Activated CD4-positive, alpha-beta T cell treated with anti-CD3 and anti-CD28 coated beads, Interleukin-2, amount 50 U/mL, for 24 hours (primary cell): ENCODE measurements at places on chromosomes 3 and 15.

- DNase-seq = no peak
These were observed 132.8 kb upstream of the GADL1 start for GRCh38 chr3:31027191-31027761.

DNA sequence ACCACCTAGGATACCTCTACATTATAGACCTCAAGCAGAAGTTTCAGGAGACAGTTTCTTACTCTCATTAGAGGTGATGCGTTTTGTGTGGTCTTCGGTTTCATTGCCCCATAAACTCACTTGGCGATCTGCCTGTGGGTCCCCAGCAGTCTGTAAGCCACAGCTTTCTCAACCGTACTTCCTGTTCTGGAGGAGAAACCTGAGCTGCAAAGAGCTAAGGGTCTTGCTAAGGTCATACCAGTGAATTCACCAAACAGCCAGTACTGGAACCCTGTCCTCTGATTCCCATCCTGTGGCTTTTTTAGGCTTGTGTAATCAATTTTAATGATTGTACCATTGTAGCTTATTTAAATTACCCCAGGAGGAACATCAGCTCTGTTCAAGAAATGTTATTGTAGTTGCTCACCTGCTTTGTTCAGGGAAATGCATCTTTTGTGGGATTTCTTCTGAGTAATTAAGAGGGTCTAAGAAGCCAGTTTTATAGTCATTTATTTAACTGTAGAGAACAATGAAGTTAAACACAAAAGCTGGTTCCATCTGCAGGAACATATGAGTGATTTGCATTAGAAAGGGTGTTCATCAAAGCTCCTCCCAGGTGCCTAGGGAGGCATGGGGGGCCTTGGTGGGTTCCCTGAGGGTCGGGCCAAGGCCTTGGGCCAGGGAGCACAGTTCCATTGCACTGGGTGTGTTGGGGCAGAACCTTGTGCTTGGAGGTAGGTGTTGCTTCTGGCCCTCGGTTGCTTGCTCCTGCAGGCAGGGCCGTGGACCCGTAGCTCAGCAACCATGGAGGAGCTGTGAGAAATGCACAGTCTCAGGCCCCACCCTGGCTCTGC lies 69.6 kb downstream of the APBA2 start:
- DNase-seq = no peak

- DNase-seq = no peak
These were observed 35.5 kb downstream of the IL5RA start for GRCh38 chr3:3074551-3075257.

GRCh38 chr3:195696632-195697278 lies 24.0 kb upstream of the MUC20 start:
- DNase-seq = no peak

GRCh38 chr3:159239059-159239458 lies 437.2 kb downstream of the MFSD1 start:
- no peak for DNase-seq

DNA sequence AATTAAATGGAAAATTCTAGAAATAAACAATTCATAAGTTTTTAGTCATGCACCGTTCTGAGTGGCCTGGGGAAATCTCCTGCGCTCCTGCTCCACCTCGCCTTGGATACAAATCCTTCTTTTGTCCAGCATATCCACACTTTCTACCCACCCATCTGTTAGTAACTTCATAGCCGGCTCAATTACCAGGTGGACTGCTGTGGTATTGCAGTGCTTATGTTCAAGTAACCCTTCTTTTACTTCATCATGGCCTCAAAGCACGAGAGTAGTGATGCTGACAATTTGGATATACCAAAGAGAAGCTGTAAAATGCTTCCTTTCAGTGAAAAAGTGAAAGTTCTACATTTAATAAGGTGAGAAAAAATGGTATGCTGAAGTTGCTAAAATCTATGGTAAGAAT lies 142.3 kb upstream of the CHL1 start:
- no peak for DNase-seq

GRCh38 chr15:70200511-70201424 lies 103.1 kb upstream of the TLE3 start:
- no peak for DNase-seq

- DNase-seq = no peak
These were observed 1.8 kb downstream of the DAPK2 start for GRCh38 chr15:64044300-64045100.

GRCh38 chr3:67176396-67176795 lies 178.3 kb downstream of the KBTBD8 start:
- no peak for DNase-seq

GRCh38 chr3:99659032-99659431 lies 20.6 kb downstream of the COL8A1 start:
- no peak for DNase-seq

GRCh38 chr3:45599424-45599886 lies 4.9 kb downstream of the LIMD1 start:
- no peak for DNase-seq

DNA sequence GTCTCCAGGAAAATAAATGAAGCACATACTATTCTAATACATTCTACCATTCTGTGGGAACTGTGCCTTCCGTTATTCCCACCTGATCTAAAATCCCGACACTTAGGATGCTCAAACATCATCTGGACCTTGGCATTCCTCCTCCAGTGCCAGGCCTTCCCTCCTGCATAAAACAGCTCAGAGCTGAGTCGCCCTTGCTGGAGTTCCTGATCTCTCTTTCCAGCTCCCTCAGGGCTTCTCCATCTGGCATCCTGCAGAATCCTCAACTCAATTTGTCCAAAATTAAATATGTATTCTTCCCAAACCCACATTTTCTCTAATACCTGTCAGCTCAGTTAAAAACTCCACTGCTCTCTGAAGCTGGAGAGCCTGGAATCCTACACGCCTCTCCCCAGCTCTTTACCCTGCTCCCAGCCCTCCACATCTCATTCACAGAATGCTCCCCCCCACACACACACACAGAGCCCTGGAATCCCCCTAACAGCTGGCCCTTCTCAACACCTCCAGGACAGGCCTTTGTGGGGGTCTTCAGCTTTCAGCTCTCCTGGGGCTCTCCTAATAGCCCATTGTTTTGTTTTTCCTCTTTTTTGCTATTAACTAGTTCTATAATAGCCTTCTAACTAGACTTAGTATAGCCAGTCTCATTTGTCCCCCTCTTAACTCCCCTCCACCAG lies 78.5 kb downstream of the HMG20A start:
- no peak for DNase-seq

DNA sequence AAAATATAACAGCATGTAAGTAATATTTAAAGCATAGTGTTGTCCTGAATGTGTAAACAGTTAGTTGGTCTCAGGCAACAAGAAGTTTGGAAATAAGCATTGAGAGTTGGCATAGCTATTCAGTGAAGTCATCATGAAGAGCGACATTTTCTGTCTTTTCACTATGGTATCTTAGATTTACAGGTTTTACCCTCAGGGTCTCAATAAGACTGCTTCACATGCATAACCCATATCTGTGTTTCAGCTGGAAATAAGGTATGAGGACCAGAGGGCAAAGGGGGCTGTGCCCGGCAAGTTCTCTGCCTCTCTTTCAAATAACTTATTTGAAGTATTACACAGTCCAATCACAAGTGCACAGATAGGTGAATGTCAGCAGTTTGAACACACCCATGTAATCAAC lies 290.2 kb upstream of the CNTN3 start:
- DNase-seq = no peak

- DNase-seq = no peak
These were observed 99.9 kb upstream of the IGSF10 start for GRCh38 chr3:151560738-151561137.

DNA sequence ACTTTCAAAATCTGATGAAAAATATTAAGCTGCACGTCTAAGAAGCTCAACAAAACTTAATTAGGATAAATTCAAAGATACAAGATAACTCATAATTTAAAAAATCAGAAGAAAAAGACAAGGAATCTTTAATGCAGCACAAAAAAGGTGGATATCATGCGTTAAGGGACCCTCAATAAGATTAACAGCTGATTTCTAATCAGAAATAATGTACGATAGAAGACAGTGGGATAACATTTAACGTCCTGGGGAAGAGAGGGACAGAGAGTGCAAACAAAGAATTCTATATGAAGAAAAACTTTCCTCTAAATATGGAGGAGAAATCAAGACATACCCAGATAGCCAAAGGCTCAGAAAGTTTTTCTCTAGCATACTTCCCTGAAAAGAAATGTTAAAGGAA lies 519.5 kb downstream of the PYDC2 start:
- DNase-seq = no peak

DNA sequence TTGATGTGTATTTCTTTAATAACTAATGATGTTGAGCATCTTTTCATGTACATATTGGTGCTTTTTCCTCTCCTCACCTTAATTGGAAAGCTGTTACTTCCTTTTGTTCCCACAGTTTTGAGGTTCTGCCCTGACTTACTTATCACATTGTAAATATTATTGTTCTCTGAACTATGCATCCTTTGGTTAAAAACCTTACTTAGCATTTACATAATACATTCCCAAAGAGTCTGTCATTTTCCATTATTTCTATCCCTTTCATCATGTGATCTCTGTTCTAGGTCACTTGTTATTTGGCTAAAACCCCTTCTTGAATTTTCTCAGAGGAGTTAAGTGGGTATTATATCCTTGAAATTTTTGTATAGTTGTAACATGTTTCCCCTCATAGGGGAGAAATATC lies 33.0 kb downstream of the SLC12A6 start:
- DNase-seq = no peak

DNA sequence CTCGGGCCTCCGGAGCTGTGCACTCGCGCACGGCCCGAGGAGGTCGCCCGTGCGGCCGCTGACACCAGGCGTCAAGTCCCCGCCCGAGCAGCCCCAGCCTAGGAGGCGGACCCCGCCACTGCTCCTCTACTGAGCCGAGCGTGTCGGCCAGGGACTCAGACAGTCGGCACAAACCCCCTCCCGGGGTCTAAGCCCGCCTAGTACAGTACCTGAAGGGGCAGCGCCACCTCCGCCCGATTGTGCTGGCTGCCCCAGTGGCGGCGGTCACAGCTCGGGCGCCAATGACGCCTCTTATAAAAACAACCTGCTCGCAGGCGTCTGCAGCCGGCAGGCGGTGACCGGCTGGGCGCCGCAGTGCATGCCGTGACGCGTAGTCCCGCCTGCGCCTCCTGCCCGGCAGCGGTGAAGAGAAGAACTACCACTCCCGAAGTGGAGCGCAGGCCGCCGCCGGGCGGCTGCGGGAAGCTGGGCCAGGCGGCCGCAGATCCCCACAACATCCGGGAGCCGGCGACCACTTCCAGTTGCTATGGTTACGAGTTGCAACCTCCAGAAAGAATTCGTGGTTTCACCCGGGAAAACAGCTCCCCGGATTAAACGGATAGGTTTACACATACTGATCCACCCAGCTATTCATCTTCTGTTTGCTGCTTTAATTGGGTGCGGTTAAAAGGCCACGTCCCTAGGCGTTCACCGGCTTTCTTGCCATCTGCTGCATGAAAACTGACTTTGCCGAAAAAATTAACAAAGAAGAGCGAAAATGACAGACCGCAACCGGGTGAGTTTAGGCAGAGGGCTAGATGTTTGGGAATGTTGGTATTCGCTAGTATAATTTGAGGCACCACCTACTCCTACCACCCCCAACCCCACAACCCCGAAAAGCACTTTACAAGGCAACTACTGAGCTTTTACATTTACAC lies at the start of the genes CCPG1 and PIERCE2:
TSS of gene CCPG1 (minus strand) at position 348 of the 917 bp plus-strand sequence. CDS start 18,935 bp downstream, outside the sequence.
TSS of gene PIERCE2 (plus strand) at position 484 of the 917 bp plus-strand sequence. CDS start at position 758, 274 bp downstream.
- peak; percentile 70 for DNase-seq

- no peak for DNase-seq
These were observed 33.0 kb upstream of the CA12 start for GRCh38 chr15:63414474-63415120.

DNA sequence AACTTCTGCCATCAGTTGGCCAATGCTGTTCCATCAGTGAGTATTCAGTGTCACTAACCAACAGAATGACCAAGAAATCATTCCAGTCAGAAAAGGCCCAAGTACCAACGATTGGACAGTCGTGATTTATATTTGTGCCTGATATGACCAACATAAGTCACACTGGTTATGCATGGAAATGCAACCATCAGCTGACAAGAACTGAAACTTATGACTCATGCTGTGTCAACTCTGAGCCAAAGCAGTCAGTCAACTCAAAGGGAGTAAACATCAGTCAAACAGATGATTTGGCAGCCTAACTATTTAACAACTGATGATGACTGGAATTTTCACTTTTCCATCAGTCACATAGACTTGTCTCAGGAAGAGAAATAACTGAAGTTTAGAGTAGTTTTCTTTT lies 142.4 kb downstream of the ANXA2 start:
- DNase-seq = peak; percentile 41

DNA sequence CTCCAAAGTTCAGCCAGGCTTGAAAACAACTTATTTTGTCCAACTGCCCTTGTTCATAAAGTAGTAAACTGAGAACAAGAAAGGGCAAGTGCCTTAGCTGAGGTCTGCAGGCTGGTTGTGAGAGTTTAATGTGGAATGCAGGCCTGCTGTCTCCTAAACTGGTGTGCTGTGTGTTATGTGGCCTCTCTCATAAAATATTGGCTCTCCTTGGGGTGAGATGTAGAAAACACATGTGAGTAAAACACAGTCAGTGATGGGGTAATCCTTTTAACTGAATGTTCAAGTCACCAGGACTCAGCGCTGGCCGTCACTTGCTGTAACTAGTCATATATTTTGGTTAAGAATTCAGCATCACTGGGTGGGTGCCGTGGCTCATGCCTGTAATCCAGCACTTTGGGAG lies 7.1 kb upstream of the ST6GAL1 start:
- no peak for DNase-seq

GRCh38 chr3:152271501-152272236 lies 2.9 kb downstream of the MBNL1 start:
- DNase-seq = no peak

DNA sequence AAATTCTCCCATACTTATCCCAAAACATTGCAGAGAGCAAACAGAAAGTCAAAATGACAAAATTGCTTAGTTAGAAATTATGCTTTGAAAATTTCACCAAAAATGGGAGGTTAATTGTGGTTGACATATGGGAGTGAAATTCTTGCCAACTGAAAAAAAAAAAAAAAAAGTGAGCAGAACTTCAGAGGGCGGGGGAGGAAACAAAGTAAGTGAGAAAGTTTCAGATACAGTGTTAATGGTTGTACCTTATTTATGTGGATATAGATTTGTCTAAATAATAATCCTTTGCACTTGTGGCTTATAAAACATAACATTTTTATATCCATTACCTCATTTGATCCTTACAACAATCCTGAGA lies 91.5 kb upstream of the RAP2B start:
- no peak for DNase-seq

DNA sequence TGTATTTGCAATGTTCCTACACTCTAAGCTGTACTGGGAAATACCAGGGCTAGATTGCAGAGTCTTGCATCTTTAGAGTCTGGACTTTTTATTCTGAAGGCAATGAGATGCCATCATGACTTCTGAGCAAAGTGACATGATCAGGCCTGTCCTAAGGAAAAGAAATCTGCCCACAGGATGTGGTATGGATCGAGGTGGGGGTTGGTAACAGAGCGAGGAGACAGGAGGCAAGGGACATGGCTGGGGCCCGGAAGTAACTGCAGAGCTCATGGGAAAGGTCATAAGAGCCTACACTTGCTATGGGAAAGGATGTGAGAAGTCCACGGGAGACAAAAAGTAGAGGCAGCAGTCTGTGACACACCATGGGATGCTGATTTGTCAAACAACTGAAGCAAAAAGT lies 121.5 kb downstream of the OXNAD1 start:
- no peak for DNase-seq

GRCh38 chr3:133849346-133849745 lies 43.7 kb downstream of the SRPRB start:
- DNase-seq = no peak

GRCh38 chr3:182979103-182979673 lies 1.1 kb downstream of the DCUN1D1 start:
- DNase-seq = no peak

GRCh38 chr15:65902373-65902772 lies 33.1 kb downstream of the RAB11A start:
- no peak for DNase-seq

- no peak for DNase-seq
These were observed 240.6 kb downstream of the OPA1 start for GRCh38 chr3:193833592-193833991.

- DNase-seq = no peak
These were observed 60.3 kb upstream of the UTS2B start for GRCh38 chr3:191390580-191390979.
